ENCODE measurements at places on chromosomes 11 and 22.

DNA sequence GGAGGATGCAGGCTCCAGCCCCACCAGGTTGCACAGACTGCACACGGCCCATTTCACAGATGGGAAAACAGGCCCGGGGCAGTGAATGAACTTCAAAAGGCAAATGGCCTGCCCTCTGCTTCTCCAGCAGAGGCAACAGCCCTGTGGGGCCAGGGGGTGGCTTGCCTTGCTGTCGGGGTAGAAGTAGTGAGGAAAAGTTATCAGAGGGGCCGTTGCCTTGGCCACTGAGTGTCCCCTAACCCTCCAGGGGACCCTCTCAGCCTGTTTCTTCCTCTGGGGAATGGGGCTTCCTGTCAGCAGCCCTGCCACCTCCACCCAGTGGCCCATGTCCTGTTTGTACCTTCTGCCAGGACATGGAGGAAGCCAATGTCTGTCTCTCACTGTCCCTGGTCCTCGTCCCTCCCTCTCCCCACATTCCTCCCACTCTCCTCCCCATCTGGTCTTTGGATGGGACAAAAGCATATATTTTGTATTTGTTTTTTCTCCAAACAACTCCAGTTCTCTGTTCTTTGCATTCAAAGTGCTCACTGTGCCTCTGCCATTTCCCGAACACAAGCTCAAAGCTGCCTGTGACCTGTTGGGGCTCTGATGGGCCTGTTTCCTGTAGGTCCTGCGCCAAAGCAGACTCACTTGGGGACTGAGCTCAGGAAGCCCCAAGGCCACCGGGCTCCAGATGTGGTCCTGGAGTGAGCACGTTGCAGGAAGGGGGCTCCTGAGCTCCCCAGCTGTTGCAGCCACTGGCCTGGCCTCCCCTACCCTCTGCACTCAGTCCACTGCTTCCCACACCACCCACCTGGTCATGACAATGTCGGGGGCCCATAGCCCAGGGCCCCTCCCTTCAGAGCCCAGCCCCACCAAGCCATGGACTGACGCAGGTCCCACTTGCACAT lies 9.5 kb downstream of the MAP4K2 start:
- DNase-seq = no peak

DNA sequence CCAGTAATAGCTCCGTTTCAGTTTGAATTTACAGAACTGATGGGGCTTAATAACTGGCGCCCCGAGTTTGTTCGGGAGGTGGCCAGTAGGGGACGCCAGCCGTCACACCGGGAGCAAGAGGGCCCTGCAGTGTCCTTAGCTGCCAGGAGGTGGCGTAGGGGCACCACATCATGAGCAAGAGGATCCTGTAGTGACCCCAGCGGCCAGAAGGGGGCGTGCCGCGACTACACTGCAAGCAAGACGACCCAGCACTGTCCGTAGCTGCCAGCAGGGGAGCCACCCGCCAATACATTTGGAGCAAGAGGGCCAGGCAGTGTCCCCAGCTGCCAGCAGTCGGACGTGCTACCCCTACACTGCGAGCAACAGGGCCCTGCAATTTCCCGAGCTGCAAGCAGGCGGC lies 663.7 kb upstream of the B3GAT1 start:
- peak; percentile 53 for DNase-seq

DNA sequence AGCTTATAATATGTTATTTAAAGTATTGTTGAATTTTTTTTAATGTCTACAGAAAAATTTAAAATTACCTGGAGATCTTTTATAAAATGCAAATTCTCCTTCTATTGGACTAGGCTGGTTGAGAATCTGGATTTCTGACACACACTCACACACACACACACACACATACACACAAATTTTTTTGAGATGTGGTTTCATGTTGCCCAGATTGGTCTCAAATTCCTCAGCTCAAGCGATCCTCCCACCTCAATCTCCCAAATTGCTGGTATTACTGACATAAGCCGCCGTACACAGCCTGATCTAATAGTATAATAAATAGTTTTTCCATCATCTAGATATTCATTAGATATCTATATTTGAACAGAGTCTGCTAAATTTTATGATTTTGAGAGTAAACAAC lies 4.5 kb upstream of the RFPL1 start:
- no peak for DNase-seq

DNA sequence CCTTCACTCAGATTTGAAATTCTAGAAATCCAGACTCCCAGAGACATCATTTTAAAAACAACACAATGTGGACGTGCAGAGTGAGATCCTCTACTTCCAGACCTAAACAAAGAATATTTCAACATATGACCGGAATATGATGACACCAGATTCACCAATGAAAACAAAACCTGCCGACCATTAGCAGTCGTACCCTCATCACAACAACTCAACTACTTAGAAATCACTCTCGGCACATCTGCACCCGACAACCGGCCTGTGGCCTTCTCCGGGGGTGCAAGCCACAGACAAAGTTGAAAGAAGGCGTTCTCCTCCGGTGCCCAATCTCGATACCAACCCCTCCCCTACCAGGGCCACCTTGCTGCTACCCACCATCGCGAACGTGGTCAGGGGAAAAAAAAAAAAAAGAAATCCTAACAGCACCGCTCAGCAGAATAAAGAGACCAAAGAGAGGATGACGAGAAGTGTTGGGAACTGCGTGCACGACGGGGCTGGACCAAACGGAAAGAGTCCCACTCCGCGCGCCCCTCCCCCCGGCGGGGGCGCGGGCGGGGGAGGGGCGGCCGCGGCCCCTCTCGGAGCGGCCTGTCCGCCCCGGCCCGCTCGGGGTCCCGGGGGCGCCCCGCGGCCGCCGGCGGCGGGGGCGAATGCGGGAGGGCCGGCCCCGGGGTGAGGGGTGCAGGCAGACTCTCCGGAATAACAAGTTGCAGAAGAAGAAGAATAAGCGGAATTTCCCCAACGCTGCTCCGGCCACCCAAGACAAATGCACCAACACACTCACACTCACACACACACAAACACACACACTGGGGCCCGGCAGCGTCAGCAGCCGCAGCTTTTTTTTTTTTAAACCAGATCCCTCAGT lies 1.7 kb downstream of the PHF21A start:
- DNase-seq = peak; percentile 90

GRCh38 chr11:93031386-93031785 lies 61.9 kb downstream of the MTNR1B start:
- no peak for DNase-seq

DNA sequence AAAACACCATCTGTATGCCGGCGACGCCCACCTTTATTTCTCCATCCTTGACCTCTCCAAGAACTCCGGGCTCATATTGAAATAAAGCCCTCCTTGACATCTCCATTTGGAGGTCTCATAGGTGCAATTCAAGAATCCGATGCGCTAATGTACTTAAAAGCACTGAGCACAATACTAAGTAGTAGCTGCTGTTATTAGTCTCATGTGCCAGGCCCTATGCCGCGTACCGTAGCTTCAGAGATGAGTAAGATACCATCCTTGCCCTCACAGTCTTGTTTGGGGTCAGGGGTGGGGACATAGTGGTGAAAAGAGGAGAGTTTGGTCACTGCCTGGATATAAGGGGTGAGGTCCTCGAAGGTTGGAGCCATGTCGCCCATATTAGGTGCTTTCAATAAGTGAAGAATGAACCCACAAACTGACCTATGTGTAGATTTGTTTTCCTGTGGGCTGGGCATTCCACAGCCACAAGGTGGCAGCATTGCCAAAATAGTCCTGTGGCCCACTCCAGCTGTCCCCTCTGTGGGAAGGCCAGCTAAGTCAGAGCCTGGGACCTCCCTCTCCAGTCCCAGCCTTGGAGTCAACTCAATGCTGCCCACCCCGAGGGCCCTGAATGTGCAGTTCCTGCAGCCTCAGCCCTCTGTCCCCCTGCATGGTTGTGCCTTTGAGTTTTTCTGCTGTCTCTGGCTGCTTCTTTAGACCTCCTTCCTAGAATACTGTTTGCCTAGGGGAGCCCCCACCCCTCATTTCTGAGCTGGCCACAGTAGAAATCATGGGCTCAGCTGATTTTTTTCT lies 6.5 kb downstream of the DCPS start:
- DNase-seq = peak; percentile 56

DNA sequence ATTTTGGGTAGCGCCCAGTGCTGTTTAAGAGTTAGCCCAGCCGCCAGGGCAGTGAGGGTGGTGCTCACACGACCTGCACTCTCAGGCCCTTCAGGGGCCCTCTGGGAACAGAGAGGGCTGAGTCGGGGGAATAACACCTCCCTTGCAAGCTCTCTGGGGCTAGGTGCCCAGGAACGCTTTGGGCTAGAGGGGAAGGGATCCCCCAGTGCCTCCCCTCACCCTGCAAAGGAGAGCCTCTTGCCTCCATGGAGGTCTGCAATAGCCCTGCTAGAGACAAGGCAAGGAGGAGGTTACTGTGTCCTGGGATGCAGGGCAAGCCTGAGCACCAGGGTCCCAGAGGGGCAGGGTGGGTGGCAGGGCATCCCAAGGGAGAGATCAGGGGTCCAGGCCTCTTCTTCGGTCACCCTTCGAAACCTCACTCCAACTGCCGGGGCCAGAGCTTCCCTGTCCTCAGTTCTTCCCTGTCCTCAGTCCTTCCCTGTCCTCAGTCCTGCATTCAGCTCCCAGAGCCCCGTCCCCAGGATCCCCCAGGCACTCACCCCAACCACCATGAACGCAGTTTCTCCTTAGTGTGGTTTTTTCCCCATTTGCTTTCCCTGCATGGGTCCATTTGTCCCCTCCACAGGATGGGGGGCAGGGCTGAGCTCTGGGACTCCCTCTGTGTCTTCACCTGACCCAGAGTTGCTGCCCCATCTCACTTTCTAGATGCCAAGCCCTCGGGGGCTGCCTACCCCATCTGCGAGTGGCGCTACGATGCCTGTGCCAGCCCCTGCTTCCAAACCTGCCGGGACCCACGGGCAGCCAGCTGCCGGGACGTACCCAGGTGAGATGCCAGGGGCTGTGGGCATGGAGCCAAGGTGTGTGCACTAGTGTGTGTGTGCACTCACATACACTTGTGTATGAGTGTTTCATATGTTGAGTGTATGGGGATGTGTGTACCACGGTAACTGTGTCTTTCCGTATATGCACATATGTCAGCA lies 60.8 kb downstream of the OTOG start:
- no peak for DNase-seq

- DNase-seq = no peak
Observed at GRCh38 chr11:5317292-5317691, 6.8 kb downstream of the OR51B2 start.

DNA sequence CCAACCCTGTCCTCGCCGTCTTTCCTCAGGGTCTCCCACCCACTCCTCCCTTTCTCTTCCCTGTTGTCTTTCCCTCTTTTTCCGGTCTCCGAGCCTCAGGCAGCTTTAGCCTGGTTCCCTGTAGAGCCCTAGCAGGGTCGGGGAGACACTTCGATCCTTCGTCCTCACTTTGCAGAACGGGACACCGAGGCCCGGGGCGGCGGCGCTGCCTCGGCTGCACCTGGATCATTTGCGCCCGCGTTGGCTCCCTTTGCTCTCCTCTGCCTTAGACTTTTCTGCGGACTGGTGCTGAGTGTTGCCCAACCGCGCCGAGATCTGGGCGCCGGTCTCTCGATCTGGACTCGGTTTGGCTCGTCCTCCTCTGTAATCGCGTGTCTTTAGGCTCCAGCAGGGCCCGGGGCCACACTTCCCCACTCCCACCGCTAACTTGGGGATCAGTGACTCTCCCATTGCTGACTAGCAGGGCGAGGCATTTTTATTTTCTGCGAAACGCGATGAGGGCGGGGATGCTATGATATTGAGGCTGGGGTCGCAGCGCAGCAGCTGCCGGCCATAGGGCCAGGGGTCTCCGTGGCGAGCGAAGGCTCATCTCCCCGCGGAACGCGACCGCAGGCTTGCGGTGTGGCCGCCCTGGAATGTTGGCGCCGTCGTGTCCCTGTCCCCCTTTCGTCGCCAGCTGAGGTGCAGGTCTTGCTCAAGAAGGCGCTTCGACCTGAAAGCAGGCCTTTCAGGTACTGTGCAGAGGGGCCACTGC lies 1.6 kb upstream of the E2F8 start:
- peak; percentile 42 for DNase-seq

DNA sequence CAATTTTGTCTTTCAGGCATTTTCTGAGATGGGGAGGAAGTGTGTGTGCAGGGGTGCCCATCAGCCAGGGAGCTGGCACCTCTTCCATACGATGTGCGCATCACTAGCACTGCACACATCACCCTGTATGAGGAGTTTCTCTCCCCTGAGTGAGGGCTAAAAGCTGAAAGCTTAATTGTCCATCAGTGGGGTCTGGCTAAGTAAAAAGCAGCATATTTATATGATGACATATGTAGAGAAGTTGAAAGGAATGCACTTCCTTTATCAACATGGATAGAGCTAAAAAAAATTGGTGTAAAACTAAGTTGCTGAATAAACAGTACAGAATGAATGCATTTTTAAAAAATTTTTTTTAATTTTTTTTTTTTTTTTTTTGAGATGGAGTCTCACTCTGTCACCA lies 4.0 kb downstream of the VSTM5 start:
- DNase-seq = no peak

DNA sequence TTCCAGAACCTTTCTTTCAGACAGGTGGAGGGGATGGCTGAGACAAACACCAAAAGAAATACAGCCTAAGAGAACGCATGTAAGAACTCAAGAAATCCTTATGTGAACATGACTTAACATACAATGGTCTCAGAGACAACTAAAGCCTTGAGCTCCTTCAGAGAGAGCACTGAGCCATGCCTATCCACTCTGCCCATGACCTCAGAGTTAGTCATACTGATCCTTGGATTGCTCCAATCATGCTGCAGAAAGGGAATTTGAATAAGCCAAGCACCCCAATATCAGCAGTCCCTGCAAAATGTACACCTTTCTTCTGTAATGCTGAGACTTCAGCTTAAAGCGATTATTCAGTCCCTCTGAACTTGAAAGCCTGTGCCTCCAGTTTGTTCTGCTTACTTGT lies 43.2 kb upstream of the CHKA start:
- no peak for DNase-seq

DNA sequence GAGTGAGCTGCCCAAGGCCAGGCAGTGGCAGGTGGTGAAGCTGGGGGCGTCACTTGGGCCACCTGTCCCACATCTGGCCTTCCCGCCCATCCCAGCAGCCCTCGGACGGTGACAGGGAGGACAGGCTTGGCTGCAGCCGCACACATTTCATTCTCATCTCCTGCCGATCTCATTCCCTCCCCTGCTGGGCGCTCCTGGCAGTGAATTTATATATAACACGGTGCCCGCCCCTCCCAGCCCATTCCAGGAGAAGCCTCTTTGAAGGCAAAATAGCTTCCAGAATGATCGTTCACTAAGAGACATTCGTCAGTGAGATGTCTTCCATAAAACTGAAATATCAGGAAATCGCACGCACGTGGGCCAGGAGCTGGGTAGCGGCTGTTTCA lies 861.3 kb downstream of the TBC1D22A start:
- DNase-seq = no peak

Measured in B cell (primary cell).